ENCODE measurements at places on chromosomes 13 and 19.

GRCh38 chr19:3684817-3685410 is 15.4 kb downstream of the PIP5K1C start:
- DNase-seq: no peak

GRCh38 chr13:79360095-79360494 is 46.0 kb downstream of the RBM26 start:
- DNase-seq: no peak

GRCh38 chr13:59700281-59700680 is 463.4 kb downstream of the DIAPH3 start:
- DNase-seq: no peak

DNA sequence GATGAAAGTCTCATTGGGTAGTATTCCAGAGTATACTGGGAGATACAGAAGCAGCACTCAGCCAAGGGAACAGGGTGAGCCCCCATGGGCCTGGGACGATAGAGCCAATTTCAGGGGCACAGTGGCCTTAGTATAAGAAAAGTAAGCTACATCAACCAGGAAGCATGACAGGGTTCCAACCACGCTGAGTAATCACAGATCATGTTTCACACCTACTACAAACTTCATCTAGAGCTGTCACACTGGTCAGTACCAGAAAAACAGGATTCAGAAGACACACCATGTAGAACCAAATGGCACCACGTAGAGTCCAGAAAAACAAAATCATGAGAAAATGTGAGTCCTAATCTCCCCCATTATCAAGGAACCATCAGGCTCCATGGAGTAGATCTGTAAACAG is 1292.4 kb upstream of the MIR17HG start:
- DNase-seq: peak; percentile 55
